ENCODE measurements at places on chromosomes 3 and 15.

DNA sequence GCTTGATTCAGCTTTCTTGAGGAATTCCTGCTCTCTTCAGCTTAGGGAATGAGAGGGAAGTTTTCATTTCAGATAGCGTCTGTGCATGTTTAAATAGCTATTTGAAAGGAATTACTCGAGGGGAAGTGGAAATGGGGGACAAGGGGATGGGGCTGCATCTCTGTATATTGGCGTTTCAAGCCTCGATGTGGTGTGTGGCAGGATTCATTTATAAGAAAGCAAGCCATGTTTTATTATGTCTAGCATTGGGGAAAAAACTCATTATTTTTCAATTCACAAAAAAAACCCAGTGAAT lies 1.0 kb downstream of the ATP2C1 start:
- no peak for DNase-seq

GRCh38 chr3:2872884-2873283 lies 237.3 kb downstream of the IL5RA start:
- no peak for DNase-seq

DNA sequence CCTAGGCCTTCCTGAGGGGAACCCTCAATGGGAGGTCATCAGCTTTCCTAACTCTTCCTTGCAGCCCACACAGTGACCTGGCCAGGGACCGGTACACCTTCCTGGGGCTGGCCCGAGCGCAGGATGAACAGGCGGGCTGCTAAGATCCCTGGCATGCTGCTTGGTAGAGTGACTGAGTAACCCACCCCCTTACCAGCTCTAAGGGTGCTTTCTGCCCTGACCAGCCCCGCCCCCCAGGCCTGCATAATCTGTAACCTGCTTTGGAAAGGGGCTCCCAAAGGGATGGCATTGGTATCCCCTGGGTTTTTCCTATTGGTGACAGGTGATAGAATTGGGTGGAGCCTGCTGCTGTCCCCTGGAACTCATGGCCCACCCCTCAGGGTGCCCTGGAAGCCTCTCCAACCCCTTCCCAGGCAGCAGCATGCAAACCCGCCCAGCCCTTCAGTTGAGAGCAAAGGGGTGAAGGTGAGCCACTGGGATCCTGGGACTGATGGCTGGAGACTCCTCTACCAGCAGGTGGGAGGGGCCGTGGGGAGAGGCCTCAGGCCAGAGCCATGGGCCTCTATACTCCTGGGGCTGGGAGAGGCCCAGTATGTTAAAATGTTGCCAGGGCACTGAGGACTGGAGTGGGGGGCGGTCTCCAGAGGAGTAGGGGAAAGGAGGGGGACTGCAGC lies 11.1 kb upstream of the KIF7 start:
- peak; percentile 37 for DNase-seq

DNA sequence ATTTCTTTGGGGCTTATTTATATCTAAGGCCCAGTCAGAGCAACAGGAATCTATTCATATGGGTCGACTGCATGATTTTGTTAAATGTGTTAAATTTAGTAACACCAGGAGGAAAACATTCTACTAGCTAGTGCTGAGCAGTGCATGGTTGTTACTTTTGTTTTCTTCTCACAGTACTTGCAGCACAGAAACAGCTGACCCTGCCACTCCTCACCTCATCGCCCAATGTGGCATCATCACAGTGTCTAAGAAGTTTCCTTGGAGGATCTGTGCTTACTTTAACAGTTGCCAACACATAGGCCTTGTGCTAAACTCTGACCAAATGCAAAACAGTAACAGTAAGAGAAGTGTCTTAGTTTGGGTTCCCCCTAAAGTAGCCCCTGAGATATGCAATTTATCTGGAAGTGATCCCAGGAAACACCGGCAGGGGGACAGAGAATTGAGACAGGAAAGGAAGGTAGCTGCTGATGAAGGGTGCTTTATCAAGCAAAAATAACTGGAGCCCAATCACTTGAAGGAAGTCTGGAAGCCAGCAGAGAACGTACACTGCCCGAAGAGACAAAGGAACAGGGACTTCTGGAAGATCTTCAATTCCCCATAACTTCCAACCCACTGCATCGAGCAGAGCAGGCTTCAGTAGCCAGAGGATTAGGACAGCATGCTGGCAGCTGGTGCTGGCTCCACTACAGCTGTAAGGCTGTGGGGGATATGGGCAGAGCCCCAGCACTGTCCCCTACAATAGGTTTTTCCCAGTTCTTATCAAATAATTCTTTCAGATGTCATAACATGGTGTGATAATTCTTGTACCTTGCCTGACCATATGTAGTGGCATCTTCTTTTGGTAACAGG lies 36.0 kb upstream of the ULK4 start:
- DNase-seq: no peak

DNA sequence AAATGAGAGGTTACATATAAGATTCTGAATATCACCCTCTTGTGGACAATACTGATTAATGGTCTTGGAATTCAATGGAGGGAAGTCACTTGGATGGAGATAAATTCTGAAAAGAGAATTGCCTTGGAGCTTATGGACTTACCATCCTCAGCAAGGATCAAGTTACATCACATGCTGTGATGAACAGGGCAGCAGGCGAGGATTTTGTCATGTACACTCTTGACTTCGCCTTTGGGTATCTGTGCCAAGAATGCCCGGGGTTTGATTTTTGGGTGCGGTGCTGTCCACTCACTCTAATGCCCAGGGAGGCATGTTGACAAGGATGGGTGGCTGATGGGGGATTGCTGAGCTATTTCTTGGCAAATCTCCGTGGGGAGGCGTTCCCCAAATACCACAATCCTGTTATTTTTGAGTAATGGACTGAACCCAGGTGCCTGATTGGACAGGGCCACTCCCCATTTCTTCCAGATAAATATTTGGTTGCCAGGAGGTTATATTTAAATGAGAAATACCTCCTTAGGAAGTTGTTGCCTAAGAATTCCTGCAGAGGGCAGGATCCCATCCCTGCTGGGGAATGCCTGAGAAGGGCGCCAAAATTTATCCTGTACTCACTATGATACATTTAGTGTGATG lies 96.3 kb downstream of the TPRG1 start:
- DNase-seq: no peak

DNA sequence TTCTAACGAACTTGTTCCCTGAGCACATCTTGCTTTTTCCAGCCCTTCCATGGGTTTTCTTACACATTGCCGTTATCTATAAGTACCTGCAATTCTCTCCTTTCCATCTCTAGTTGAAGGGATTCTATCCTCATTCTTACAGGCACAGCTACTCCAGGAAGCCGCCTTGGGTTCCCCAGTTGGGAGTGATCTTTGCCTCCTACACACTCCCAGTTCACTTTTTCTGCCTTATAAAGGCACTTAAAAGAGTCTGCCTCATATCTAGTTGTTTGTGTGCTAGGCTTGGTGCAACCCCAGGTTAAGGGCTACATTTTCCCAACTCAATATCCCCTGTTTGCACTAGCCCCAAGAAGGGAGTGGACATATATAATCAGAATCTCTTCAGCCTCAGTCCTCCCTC lies 44.0 kb upstream of the IREB2 start:
- no peak for DNase-seq

DNA sequence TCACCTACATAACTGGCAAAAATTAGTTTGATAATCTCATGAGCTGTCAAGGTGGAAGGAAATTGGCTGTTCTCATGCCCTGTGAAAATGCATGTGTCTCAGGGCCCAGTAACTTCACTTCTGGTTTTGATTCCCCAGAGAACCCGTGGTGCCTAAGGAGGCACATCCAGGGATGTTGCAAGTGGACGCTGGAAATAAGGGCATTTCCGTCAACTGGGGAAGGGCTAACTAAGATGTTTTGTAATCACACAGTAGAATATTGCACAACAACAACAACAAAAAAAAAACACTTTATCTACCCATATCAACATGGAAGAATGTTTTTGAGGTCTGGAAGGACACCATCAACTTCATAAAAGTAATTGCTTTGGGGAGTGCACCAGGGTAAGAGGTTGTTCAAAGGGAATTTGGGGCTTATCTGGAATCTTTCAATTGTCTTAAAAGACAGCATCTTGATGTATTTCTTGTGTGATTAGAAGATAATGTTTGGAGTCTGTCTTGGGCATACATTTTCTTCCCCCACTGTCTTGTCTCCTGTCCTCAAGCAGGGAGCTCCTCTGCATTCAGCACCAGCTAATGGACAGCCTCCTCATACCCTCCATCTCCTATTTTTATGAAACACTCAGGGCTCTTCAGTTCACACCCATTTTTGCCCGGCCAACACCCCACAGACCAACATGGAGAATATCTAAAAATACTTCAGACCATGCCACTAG lies 37.2 kb upstream of the PRR20G start:
- no peak for DNase-seq
